Aortic smooth muscle cell (primary cell): ENCODE measurements at places on chromosomes 1 and 21. TPM values are rescaled to one million over a fixed set of nuclear protein-coding genes. Genes with fewer than 3 reads are reported as not detected.

The TRIM46 gene
- total RNA-seq = 3.6 and 4.2 TPM in 2 replicates

The GBP1 gene
- 11.6 and 12.4 TPM in 2 replicates for total RNA-seq

The CD84 gene
- total RNA-seq = under 0.01 TPM in 1 of 2 replicates, not detected in the other

The NBPF1 gene
- total RNA-seq = 36.1 and 42.5 TPM in 2 replicates

The ORC1 gene
- total RNA-seq = 2.7 and 5.7 TPM in 2 replicates

The TADA1 gene
- 8.0 and 8.3 TPM in 2 replicates for total RNA-seq

The ASAP3 gene
- total RNA-seq = 14.1 and 14.7 TPM in 2 replicates

The CDA gene
- 0.12 TPM in 1 of 2 replicates, not detected in the other for total RNA-seq

The PAQR7 gene
- 5.7 and 8.2 TPM in 2 replicates for total RNA-seq

The ACTN2 gene
- 1.6 and 2.8 TPM in 2 replicates for total RNA-seq

The SDC3 gene
- total RNA-seq = 23.4 and 37.3 TPM in 2 replicates

The OR6K2 gene
- not detected in 2 replicates for total RNA-seq

The AIM2 gene
- not detected in 2 replicates for total RNA-seq

The ENAH gene
- 247 and 338 TPM in 2 replicates for total RNA-seq

The RORC gene
- total RNA-seq = not detected in 2 replicates

The ALPL gene
- under 0.01 TPM in 1 of 2 replicates, not detected in the other for total RNA-seq

The HLX gene
- total RNA-seq = 4.0 and 4.2 TPM in 2 replicates
